ENCODE measurements at places on chromosomes 5 and 9.

DNA sequence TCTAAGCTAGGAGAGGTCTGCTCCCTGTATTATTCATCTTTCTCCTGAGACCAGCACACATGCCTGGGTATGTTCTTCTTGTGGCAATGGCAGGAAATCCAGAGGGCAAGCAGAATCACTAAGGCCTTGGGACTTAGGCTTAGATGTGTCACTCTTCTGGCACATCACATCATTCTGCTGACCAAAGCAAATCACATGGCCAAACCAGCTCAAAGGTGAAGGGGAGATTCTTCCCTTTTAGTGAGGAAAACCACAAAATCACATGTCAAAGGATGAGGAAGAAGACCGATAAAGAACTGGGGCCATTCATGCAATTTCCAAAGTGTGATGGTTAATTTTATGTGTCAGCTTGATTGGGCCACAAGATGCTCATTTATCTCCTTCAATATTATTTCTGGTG lies 5.7 kb upstream of the AGGF1 start:
- DNase-seq, result no peak

DNA sequence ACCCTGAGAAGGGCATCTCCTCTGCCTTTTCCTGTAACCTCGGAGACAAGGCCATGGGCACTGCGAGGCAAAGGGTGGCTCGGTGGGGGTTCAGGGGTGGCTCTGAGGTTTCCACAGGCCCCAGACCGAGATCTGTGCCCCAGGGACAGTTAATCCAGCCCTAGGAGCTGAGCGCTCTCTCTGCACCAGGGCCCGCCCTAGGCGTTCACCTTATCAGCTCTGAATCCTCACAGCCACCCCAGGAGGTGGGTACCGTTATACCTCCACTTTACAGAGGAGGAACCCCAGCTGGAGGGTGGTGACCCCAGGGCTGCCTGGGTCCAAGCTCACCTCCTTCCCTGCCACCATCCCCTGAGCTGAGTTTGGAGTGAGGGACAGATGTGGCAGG lies 2.3 kb upstream of the ENG start:
- DNase-seq, result no peak

- no peak for DNase-seq
Measured at GRCh38 chr5:123520677-123521247, 8.8 kb downstream of the CSNK1G3 start.

GRCh38 chr5:62082370-62082801 lies 223.6 kb upstream of the KIF2A start:
- no peak for DNase-seq

GRCh38 chr9:92726971-92727715 lies 37.5 kb downstream of the BICD2 start:
- DNase-seq, result no peak

GRCh38 chr5:113090336-113091106 lies 113.9 kb downstream of the DCP2 start:
- no peak for DNase-seq

- no peak for DNase-seq
Measured at GRCh38 chr5:15585128-15585527, 85.1 kb downstream of the FBXL7 start.

- DNase-seq, result no peak
Measured at GRCh38 chr9:137973829-137974416, 96.3 kb downstream of the CACNA1B start.

DNA sequence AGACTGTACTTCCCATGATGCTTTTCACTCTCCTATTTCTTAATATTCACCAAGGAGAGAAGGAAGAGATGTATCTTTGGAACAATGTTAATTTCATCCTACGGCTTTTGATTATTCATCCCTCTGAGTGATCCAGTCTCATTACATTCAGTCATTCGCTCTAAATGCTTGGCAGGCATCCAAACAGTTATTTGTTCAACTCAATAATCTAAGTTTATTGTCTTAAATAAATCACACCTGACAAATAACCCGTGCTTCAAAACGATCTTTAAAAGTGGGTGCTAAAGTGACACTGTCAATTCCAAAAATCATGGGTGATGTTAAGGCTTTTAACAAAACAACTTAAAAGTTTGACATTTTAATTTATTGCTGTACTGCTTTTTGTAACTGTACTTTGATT lies 233.1 kb downstream of the RASEF start:
- no peak for DNase-seq

DNA sequence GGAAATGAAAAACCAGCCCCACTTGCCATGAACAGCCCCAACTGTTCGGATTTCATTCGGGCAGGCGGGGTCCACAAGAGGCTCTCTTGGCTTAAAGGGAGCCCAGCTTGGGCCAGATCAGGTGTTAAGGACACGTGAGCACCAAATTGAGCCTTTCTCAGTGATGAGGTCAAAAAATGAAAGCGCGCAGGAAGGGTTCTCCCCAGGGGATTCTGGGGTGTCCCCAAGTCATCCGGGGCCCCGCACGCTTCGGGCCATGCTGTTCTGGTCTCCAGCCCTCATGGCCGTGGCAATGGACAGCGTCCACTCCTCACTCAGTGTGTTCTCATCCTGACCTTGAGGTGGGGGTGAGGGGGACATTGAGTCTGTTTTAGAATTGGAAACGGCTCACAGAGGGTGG lies 10.9 kb downstream of the AK1 start:
- DNase-seq, result no peak

GRCh38 chr9:134177624-134178393 lies 13.4 kb upstream of the RNU6ATAC start:
- no peak for DNase-seq

DNA sequence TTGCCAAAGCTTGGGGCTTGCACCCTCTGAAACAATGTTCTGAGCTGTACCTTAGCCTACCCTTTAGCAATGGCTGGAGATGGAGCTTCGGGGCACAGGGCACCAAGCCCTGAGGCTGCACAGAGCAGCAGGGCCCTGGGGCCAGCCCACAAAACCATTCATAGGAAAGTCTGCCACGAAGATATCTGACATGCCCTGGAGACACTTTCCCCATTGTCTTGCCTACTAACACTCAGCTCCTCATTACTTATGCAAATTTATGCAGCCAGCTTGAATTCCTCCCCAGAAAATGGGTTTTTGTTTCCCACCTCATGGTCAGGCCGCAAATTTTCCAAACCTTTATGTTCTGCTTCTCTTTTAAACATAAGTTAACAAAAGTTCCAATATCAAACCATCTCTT lies 105.7 kb downstream of the DTWD2 start:
- no peak for DNase-seq

GRCh38 chr9:83291196-83291595 lies 228.3 kb upstream of the RASEF start:
- no peak for DNase-seq

- DNase-seq, result no peak
Measured at GRCh38 chr5:138755084-138755748, 2.0 kb downstream of the CTNNA1 start.

DNA sequence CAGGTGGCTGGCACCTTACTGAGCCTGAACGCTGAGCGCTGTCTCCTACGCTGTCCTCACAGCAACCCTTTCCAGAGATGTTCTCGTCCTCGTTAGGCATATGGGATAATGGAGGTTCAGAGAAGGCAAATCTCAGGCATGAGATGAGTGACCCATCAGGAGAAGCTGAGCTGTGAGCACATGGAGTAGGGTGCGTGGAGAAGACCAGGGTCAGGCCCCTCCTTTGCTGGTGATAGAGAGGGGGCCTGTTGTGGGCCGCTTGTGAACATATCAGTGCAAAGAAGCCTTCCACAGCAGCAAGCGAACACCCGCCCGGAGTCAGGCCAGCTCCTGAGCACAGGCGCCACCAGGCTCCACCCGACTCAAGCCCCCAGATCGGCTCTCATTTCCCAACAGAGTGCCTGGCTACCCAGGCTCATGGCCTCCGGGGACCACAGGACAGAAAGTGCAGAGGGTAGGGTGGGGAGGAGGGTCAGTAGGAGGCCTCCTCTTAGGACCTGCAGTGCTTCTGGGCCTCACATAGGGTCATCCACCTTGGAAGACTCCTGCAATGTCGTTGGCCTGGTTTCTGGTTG lies 15.0 kb upstream of the TIFAB start:
- no peak for DNase-seq

- DNase-seq, result no peak
Measured at GRCh38 chr5:65625743-65626142, 916 bp downstream of the SHLD3 start.

GRCh38 chr5:133865113-133865512 lies 103.3 kb downstream of the C5orf15 start:
- no peak for DNase-seq

GRCh38 chr5:96638561-96638960 lies 23.6 kb upstream of the CAST start:
- no peak for DNase-seq

DNA sequence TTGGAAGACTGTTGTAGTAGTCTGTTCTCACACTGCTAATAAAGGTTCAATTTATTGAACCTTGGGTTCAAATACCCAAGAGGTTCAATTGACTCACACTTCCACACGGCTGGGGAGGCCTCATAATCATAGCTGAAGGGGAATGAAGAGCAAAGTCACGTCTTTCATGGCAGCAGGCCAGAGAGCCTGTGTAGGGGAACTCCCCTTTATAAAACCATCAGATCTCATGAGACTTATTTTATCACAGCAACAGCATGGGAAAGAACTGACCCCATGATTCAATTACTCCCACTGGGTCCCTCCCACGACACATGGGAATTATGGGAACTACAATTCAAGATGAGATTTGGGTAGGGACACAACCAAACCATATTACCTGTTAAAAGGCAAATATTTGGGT lies 268.2 kb downstream of the TMEM167A start:
- DNase-seq, result no peak

GRCh38 chr5:98796197-98796972 lies 22.9 kb downstream of the RGMB start:
- DNase-seq, result peak; percentile 37

GRCh38 chr9:133610845-133611244 lies 1.7 kb upstream of the FAM163B start:
- no peak for DNase-seq

- peak; percentile 26 for DNase-seq
Measured at GRCh38 chr5:1666812-1667588, 132.6 kb downstream of the MRPL36 start.

GRCh38 chr9:99027443-99027842 lies 77.5 kb upstream of the TGFBR1 start:
- DNase-seq, result no peak

DNA sequence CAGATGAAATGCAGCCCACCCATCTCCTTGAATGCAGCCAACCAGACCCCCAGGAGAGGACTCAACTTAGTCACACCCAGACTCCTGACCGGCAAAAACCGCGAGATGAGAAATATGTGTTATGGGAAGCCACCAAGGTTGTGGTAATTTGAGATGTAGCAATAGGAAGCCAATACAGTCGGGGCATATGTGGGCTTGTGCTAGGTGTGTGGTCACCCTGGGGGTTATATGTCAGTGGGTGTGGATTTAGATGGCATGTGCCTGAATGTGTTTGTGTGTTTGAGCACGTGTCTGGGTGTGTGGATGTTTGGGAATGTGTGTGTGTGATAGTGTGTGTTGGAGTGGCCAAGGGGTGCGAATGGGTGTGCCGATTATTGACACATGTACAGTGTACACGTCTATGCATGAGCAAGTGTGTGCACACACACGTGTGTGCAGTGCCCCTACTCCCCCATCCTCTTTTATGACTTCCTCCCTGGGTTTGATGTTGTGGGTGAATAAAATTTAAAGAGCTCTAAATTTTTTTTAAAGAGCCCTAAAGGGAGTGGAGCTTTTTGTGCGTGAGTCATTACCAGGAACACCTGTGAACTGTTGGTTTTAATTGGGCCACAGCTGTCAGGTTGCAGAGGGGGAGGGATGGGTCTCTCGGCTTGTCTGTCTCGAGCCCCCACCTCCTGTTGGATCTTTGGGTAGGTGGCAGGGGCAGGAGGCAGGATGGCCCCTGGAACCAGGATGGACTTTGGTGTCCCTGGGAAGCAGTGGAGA lies 86.8 kb downstream of the LHX2 start:
- no peak for DNase-seq

- DNase-seq, result no peak
Measured at GRCh38 chr9:133735415-133735775, 2.8 kb downstream of the SARDH start.
